HepG2 (cell line): ENCODE measurements at places on chromosomes 2 and 18. TPM values are rescaled to one million over a fixed set of nuclear protein-coding genes. Genes with fewer than 3 reads are reported as not detected.

DNA sequence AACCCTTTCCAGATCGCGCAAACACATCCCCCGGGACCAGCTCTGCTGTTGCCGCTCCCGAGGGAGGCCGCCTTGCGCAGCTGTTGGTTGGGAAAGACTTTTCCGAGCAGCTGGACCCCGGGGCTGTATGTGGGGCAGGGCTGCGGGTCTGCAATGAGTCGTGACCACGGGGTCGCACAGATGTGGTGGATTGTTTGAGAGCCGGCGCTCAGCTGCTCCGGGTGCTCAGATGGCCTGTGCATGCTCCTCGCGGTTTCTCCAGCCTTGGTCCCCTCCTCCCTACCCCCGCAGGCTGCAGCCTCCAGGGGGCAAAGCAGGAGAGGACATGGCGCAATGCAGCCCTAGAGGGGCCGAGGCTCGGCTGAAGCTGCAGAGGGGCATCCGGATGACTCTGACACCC, 105.2 kb upstream of the OTOS start:
- H3K27me3 ChIP-seq = 0 out of 3 replicates have a peak, but pooled peaks cover 13% of the 10 kb centered on the region
- no peak for DNase-seq
- H3K36me3 ChIP-seq = no peaks in the 10 kb centered on the region
- peaks cover 16% of the 10 kb centered on the region for H3K4me1 ChIP-seq

DNA sequence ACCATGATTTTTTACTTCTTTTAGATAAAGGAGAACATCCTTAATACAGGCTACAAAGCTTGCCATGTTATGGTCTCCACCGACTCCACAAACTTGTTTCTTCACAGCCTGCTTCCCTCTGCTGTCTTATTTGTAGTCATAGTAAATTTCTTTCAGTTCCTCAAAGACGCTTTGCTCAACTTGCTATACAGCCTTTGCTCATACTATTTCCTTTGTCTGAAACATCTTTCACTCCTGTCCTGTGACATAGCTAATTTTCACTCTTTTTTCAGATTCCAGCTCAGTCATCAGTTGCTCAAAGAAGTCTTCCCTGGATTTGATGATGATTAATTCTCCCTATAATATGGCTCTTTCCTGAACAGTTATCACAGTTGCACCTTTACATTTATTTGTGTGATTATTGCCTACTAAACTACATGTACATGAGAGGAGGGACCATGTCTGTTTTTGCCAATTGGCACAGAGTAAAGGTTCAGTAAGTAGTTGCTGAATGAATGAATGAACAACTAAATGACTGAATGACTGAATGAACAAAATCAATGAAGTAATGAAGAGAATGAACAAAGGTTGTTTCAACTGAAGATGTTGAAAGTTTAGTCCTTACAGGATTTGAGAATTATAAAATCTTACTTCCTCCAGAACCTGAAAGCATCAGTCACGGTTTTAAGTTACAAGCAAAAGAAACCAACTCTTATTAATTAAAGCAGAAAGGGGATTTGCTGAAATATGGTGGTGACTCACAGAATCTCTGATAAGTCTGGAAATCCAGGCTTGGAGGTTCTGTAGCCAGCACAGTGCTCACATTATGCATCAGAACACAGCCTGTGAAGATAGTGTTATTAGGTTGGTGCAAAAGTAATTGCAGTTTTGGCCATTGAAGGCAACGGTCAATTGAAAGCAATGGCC, 186.4 kb upstream of the FAM98A start:
- H3K36me3 ChIP-seq = no peaks in the 10 kb centered on the region
- no peak overlapping the region for H3K27ac ChIP-seq
- DNase-seq = no peak
- no peaks in the 10 kb centered on the region for H3K4me1 ChIP-seq
- H3K27me3 ChIP-seq = no peaks in the 10 kb centered on the region

DNA sequence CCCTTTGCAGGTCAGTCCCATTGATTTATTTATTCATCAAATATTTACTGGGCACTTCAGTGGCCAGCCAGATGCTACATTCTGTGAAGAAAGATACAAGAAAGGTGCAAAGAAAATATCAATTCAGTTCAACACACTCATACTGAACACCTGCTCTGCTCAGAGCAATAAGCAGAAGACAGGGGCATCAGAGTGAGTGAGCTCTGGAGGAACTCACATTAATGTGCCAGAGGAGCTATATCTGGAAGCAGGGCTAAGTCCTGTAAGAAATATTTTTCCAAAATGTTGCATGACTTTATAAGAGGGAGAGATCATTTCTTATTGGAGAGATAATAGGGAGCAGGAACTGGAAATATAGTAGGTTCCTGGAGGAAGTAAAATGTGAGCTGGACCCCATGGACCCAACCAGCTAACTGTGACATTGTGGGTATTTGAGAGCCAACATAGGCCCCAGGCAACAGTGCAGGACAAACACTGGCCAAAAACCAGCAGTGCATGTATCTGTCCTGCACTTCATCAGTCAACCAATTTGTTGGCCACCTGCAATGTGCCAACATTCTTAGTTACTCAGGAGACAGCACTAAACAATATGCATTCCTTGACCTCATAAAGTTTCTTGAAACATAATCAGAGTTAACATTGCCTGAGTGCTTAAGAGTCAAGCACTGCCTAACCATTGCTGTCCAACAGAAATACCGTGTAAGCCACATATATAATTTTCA, 102.7 kb upstream of the PTPRM start:
- peaks cover 37% of the 10 kb centered on the region for H3K4me1 ChIP-seq
- no peak overlapping the region for H3K4me3 ChIP-seq
- H3K36me3 ChIP-seq = no peaks in the 10 kb centered on the region
- no peak for DNase-seq
- H3K27ac ChIP-seq = no peak overlapping the region
- H3K27me3 ChIP-seq = peaks cover 1% of the 10 kb centered on the region; the same call in 1 of the 2 replicates

DNA sequence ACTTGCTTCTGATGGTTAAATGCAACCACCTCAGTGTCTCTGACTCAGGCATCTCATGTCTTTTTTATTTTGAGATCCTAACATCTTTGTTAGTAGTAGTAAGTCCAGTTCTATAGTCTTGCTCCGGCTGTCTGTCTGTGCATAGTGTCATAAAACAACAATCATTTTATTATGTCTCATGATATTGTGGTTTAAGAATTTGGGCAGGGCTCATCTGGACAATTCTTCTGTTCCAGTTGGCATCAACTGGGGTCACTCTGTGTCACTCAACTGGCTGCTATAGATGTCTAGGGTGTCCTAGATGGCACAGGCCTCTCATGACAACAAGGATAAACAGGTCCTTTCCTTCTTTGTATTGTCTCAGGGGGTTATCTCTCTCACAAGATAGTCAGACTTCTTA, 299.6 kb upstream of the ZNF521 start:
- no peak for DNase-seq
- H3K27ac ChIP-seq = no peak overlapping the region
- H3K27me3 ChIP-seq = no peaks in the 10 kb centered on the region; the same call in 1 of the 2 replicates
- H3K4me1 ChIP-seq = peaks cover 22% of the 10 kb centered on the region
- no peak overlapping the region for H3K4me3 ChIP-seq
- no peaks in the 10 kb centered on the region for H3K36me3 ChIP-seq

DNA sequence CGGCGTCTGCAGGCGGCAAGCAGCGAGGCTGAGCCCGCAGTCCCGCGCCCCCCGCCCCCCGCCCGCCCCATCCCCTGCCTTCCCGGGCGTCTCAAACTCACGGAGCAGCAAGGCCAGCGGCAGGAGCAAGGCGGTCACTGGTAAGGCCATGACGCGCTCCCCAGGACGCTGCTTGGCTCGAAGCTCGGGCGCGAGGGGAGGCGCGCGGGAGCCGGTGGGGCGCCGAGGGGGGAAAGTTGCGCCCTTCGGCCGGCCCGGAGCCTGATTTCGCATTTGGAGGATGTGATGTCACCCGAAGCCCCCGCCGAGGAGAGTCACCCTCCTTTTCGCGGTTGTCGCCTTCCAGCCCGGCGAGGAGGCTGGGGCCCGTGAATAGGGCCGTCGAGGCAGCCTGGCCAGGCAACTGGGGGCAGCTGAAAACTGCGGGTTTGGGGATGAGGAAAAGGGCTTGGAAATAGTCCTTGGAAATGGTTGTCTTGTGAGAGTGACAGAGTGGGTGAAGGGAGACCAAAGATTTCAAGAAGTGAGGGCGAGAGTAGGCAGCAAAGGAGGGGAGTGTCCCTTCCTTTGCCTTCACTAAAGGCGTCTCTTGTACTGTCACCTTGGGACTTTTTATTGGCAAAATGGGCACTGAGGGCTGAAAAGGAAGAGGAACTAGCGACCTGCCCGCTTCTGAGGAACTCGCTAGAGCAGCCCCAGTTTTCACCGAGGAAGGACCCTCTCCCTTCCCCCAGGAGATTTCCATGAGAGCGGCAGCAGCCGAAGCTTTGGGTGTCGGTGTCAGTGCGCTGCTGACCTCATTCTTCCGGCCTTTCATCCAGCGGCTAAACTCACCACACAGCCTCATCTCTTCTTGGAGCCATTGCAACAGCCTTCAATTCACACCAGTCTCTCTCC, at the start of gene CD8A:
TSS of gene CD8A (minus strand) at position 238 of the 897 bp plus-strand sequence. CDS start at position 150, 88 bp downstream.
- H3K36me3 ChIP-seq = no peaks in the 10 kb centered on the region
- DNase-seq = no peak
- no peak within 1 kb of the TSS for H3K27ac ChIP-seq
- H3K4me1 ChIP-seq = peaks cover 9% of the 10 kb centered on the region; the same call in 1 of the 2 replicates
- H3K27me3 ChIP-seq = peaks cover 67% of the 10 kb centered on the region

DNA sequence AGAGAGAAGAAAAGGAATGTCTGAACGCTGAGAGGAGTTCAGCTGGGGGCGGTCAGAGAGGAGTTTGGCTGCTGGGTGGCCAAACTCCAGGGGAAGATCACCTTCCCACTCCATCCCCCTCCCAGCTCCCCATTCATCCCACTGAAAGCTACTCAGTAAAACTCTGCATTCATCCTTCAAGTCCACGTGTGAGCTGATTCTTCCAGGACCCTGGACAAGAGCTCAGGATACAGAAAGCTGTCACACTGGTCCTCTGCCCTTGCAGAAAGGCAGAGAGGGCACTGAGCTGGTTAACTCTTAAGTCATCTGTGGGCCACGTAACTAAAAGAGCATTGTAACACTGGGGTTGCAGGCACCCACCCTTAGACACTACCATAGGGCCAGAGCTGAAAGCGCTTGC, 132.1 kb upstream of the ARL4C start:
- H3K4me1 ChIP-seq = peaks cover 39% of the 10 kb centered on the region
- no peak overlapping the region for H3K4me3 ChIP-seq
- no peak for DNase-seq
- H3K27me3 ChIP-seq = peaks cover 14% of the 10 kb centered on the region; the same call in 2 of the 3 replicates
- H3K27ac ChIP-seq = no peak overlapping the region
- no peaks in the 10 kb centered on the region for H3K36me3 ChIP-seq

DNA sequence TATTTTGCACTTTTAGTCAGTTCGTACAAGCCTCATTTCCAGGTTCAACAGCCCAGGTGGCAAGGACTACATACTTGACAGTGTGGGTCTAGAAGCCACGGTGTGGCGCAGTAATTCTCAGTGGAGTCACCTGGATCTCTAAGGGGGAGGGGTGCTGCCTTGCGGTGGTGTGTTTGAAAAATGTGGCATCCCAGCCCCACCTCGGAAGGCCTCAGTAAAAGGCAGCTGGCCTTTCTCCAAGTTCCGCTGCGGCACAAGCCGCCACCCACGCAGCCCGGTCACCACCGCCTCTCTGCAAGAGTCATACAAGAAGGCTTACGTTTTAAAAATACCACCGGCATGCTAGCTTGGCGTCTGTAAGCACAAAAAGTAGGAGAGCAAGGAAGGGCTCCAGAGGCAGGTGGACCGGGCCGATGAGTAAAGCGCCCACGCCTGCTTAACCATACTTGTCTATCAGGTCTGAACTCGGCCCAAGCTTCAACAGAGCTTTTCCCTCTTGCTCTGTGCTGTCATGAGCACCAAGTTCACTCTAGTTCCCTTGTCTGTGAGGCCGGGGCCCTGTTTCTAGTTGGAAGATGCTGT, 49.5 kb downstream of the SPRED2 start:
- peaks cover 18% of the 10 kb centered on the region for H3K36me3 ChIP-seq
- DNase-seq = peak; percentile 86
- peaks cover 99% of the 10 kb centered on the region for H3K4me1 ChIP-seq
- no peak overlapping the region for H3K4me3 ChIP-seq

The HOXD3 gene
- total RNA-seq = 0.08 and 0.09 TPM in 2 replicates

The POLR1B gene
- 46.0 and 70.8 TPM in 2 replicates for total RNA-seq

The COX5B gene
- total RNA-seq = 453 and 457 TPM in 2 replicates

DNA sequence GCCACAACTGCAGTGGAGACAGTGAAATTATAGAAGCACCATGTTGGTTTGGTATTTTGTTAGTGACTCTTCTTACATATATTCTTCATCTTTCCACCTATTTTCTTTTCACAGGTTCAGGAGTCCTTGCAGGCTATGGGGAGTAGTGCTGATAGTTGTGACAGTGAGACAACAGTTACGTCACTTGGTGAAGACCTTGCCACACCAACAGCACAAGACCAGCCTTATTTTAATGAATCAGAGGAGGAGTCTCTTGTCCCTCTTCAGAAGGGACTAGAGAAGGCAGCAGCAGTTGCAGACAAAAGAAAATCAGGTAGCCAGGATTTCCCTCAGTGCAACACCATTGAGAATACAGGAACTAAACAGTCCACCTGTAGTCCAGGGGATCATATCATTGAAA, 23.6 kb downstream of the ITPRID2 start:
- H3K27ac ChIP-seq = no peak overlapping the region
- peaks cover 23% of the 10 kb centered on the region for H3K36me3 ChIP-seq
- H3K4me3 ChIP-seq = no peak overlapping the region
- peaks cover 31% of the 10 kb centered on the region for H3K4me1 ChIP-seq
- H3K27me3 ChIP-seq = no peaks in the 10 kb centered on the region
- DNase-seq = no peak

The DNER gene
- not detected in 2 replicates for total RNA-seq

The SERPINB13 gene
- total RNA-seq = not detected in 2 replicates

The HOXD12 gene
- not detected in 2 replicates for total RNA-seq

The DSC3 gene
- total RNA-seq = 0.21 and 0.38 TPM in 2 replicates

DNA sequence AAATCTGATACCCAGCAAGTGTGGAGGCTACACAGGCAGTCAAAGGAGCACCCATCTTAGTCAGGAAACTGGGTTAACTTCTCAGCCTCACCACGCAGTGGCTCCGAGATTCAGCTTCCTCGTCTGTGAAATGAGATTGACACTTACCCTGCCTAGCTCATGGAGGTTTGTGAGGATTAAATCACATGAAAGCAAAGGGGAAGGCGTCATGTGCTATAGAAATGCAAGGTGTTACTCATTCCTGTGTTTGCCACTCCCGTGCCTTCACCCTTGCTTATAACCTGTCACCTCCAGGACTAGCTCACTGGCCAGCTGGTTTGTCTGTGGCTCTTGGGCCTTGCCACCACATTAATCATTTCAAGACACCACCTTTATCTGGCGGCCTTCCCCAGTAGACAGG, 118.9 kb upstream of the FOSL2 start:
- no peak for DNase-seq
- H3K27me3 ChIP-seq = no peaks in the 10 kb centered on the region
- H3K4me3 ChIP-seq = no peak overlapping the region
- H3K36me3 ChIP-seq = no peaks in the 10 kb centered on the region; the same call in 2 of the 3 replicates
- peaks cover 10% of the 10 kb centered on the region for H3K4me1 ChIP-seq
- no peak overlapping the region for H3K27ac ChIP-seq

- peak overlapping the region; percentile 82 for H3K27ac ChIP-seq
- H3K27me3 ChIP-seq = no peaks in the 10 kb centered on the region
- peak overlapping the region; percentile 87 for H3K4me3 ChIP-seq
- peaks cover 90% of the 10 kb centered on the region for H3K4me1 ChIP-seq
- DNase-seq = peak; percentile 96
Observed at GRCh38 chr2:233063269-233063975, 3.3 kb downstream of the INPP5D start.

- no peak overlapping the region for H3K4me3 ChIP-seq
- peaks cover 54% of the 10 kb centered on the region for H3K4me1 ChIP-seq
- H3K27me3 ChIP-seq = no peaks in the 10 kb centered on the region
- H3K36me3 ChIP-seq = no peaks in the 10 kb centered on the region
- no peak overlapping the region for H3K27ac ChIP-seq
Observed at GRCh38 chr2:138272524-138273195, 228.9 kb upstream of the SPOPL start.

The HAAO gene
- total RNA-seq = 34.1 and 42.7 TPM in 2 replicates

GRCh38 chr2:208586516-208586915, 179.9 kb downstream of the PTH2R start:
- no peaks in the 10 kb centered on the region for H3K36me3 ChIP-seq
- no peaks in the 10 kb centered on the region for H3K4me1 ChIP-seq
- no peak for DNase-seq
- no peaks in the 10 kb centered on the region for H3K27me3 ChIP-seq
- H3K27ac ChIP-seq = no peak overlapping the region
